ENCODE measurements at places on chromosomes 5 and 9.

GRCh38 chr5:5044247-5044840 lies 95.8 kb upstream of the ADAMTS16 start:
- DNase-seq: no peak

DNA sequence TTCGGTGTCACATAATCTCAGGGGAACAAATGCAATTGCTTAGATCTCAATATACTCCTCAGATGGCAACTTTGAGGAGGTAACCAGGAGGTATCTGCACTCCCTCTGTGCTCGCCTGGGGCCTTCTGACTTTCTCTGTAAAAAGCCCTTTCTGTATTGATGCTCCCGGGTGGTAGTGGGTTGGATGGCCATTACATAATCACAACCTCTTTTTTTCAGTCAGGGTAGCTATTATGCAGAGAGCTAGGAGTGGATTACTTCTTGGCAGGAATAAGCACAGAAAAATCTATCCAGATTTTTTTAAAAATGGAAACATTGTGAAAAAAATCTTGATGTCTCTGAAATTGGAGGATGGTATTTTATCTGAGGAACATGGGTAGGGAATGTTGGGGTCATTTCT lies 116.6 kb downstream of the SH3GL2 start:
- DNase-seq: no peak

- no peak for DNase-seq
Observed at GRCh38 chr5:155402927-155403640, 389.5 kb downstream of the KIF4B start.

DNA sequence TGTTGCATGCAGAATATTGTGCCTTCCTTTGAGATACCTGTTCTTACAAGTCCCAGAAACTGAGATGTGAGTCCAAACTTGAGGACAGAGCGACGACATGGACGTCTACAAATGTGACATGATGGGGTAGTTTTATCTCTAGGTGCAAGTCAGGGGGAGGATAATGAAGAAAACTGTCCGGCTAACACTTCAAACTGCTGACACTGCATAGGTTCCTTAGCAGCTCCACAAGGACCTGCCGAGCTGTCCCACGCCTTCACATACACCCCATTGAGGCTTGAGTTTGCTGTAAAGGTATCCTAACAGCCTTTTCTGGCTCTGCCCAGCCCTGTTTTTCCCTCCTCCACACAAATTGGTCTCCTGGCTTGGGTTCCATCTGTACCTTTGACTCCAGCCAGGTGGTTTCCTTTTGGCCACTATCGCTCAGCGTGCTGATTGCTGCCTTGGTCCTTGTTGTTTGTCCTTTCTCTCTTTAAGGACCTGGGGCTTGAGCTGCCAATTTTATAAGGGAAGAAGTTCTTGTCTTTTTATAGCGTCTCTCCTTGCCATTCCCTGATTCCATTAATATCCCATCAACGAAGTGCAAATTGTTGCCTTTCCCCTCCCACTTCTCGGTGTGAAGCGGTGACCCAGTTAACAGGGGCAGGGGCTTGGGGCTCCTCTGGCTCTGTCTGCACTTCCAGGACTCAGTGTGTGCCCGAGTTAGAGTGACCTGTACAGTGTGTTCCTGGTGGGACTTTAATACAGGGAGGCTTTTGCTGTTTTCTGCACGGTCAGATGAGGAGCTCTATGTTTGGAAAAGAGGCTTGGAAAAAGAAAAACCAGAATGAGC lies 100.3 kb downstream of the PCSK1 start:
- DNase-seq: no peak

Measured in GM13977 (cell line).